ENCODE measurements at places on chromosomes 16 and 17.

GRCh38 chr16:767743-768235 is 7.3 kb downstream of the MSLN start:
- no peak for DNase-seq

GRCh38 chr17:2562162-2562858 is 31.1 kb upstream of the PAFAH1B1 start:
- DNase-seq: no peak

DNA sequence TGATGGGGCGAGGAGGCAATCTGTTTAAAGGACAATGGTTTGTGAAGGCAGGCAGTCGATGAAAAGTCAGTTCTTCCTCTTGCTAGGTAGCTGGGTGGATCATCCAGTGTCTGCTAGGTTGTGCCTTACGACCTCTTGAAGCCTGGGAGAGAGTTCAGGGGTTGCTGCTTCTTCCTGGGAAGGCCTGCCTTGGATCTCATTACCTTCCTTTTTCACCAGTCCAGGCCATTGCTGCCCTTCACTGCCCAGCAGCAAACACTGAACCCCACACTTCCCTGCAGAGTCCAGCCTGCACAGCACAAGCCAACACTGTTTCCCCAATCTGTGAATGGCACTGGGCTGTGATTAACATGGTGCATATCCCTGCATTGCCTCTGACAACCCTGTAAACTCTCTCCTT is 24.7 kb downstream of the HS3ST2 start:
- no peak for DNase-seq

GRCh38 chr16:51579652-51580360 is 428.7 kb upstream of the SALL1 start:
- DNase-seq: no peak

GRCh38 chr17:46972346-46972745 is 6.7 kb downstream of the RPRML start:
- DNase-seq: no peak

- peak; percentile 96 for DNase-seq
These were observed at the start of gene JUP for GRCh38 chr17:41786227-41787020. Gene JUP (minus strand): TSS chr17:41786711. CDS start chr17:41771854, 14,857 bp downstream.

DNA sequence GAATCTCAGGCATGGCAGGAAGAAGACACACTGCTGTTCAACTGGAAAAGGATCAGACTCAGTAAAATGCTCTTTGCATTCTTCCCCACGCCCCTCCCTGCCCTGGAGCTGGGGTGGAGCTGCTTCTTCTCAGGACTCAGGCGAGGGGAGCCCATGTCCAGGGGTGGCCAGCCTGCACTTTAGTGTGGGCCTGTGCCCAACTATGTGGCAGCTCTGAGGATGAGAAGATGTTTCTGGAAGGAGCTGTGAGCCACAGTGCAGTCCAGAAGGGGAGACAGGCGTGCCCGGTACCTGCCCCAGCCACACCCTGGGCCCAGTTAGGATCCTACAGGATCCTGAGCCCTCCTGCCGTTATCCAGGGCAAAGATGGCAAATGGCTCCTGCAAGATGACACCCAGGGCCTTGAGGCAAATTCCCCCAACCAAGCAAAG is 120.3 kb downstream of the ANKRD11 start:
- DNase-seq: no peak

- DNase-seq: no peak
These were observed 33.4 kb upstream of the ARL4D start for GRCh38 chr17:43365356-43365755.

DNA sequence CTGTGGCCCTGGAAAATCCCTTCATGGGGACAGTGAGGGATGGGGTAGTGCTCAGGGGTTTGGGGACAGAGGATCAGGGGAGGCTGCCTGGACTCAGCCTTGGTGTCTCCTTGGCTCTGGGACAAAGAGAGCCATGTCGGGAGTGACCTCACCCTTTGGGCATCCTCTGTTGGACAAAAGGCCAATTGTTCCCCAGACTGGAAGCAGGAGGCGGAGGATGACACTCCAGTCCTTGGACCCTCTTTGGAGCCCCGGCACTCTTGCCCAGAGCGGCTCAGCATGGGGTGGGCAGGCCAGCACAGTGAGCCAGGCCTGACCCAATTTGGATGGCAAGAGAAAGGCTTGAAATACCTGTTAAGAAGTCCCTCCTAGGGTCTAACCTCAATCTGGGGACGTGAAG is 39.4 kb upstream of the PHB1 start:
- DNase-seq: peak; percentile 67

DNA sequence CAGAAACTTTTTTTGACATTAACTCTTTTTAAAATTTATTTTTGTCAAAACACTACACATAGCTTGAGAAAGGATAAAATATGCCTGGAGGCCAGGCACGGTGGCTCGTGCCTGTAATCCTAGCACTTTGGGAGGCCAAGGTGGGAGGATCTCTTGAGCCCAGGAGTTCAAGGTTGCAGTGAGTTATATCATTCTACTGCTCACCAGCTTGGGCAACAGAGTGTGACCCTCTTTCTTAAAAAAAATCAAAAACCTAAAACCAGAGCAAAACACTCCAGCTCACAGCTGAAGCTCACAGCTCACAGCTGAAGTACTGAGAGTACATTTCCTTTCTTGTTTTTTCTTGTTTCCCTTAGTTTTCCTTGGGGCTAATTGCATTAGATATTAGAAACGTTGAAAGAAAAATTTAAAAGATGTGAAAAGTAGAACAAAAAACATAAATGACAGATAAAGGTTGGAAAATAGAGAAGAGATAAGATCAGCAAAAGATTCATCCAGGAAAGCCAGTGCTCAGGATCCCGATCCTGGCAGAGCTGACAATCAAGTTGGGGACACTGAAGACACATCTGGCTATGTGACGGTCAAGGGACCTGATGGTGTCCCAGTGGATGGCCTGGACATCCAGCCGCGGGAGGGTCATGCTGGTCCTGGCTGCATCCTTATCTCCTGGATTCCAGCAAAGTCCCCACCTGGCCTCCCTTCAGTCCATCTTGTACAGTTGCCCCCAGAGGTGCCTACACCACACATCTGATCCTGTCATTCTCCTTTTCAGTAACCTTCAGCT is 9.8 kb downstream of the CHST6 start:
- DNase-seq: no peak

GRCh38 chr17:5588584-5588983 is 4.3 kb upstream of the NLRP1 start:
- no peak for DNase-seq

DNA sequence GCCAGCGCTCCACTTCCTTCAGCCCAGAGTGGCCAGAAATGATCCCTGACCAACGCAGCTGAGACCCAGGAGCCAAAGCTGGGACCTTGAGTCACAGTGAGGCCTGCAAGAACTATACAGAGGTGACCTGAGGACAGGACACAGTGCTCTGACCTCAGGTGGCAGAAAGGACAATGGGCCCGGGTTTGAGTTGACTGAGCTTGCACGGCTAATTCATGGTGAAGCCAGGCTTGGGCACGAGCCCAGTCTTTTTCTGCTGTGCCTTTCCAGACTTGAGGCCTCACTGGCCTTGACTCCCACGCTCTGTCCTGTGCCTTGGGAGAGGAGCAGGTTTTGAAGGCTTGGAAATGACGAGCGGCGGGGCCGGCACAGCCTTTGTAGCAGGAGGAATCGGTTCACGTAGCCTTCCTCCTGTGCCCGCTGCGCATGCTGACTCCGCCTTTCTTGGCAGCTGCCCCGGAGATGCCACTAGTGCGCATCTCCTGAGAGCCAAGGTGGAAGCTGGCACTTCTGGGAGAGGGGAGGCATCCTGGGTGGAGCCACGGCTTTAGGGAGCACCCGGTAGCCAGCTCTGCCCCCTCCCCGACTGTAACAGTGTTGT is 34.9 kb downstream of the NDEL1 start:
- no peak for DNase-seq

DNA sequence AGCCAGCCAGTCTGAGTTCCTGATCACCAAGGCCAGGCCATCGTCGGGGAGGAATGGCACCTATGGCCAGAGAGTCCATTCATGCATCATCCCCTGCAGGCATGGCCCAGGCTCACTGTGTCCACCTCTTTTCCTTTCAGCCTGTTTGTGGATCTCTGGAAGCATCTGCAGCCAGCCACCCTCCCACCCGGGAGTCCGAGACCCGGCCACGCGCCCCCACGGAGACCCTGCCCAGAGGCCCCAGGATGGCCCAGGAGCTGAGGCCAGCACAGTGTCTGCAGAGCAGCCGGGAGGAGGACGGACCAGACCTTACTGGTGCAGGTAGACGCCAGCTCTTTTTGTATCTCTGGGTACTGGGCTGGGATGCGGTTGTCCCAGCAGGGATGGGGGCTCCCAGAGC is 245.1 kb upstream of the CIBAR2 start:
- DNase-seq: no peak

GRCh38 chr17:1976000-1976682 is 49.0 kb downstream of the RTN4RL1 start:
- DNase-seq: no peak

DNA sequence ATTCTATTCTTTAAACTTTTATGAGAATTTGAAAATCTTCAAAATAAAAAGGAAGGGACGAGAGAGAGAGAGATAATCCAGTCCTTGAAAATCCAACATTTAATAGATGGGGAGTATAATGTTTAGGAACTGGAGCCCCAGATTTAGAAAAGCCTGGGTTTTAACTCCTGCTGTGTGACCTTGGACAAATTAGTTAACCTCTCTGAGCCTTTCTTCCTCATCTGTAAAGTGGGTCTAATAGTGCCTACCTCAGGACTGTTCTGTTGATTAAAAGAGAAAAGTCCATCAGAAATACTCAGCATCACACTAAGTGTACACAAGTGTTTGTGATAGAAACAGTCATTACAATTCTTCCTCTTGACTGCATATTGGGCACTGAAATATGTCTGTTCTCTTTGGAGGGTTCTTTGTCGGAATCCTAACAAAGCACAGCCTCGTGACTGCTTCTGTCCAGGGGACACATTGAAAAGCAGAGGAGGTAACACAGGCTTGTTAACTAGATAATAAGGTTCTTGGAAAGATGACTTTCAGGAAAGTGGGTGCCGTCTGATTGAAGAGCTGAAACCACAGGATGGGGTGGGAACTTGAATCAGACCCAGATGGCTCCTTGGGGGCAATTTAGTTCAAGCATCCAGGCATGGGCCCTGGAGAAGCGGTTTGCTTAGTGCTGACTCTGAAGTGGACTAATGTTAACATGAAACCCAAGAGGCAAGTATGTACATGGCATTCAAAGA is 128.2 kb downstream of the CLEC16A start:
- no peak for DNase-seq

GRCh38 chr16:78844682-78845081 is 745.2 kb downstream of the WWOX start:
- peak; percentile 76 for DNase-seq

- no peak for DNase-seq
These were observed at the start of gene NPW for GRCh38 chr16:2019518-2019920. Gene NPW (plus strand): TSS chr16:2019785.

DNA sequence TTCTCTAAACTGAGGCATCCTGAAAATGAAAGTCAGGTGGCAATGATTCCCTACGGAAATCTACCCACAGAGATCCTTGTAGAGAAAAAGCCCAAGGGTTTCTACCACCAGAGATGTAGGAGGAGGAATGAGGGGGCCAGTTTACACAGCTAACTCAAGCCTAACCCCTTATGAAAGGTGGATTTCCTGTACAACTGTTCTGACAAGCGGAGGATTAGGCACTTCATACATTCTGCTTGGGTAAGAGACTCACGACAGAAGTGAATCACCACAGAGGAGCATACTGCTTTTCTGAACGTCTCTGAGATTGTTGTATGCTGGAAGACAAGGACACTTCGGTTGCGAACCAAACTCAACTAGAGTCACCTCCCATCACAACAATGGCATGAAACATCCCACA is 72.7 kb downstream of the SMG6 start:
- DNase-seq: no peak

DNA sequence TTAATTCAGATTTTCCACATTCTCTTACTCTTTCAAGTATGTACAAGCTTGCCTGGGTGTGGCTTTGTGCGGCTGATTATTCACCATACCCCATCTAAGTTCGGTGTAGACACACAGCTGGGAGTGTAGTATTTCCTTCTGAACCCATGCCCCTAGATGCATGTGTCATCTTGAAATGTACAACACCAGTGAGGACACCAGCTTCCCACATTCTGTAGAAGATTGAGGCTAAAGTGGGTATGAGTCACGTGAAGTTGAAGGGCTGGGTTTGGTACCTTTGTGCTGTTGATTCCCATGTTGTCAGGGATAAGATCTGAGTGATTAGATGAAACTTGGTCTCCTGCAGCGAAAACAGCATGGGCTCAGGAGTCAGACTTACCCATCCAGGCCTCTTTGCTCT is 14.6 kb upstream of the DHX8 start:
- DNase-seq: no peak

GRCh38 chr17:32928586-32929535 is 908 bp downstream of the TMEM98 start:
- no peak for DNase-seq

DNA sequence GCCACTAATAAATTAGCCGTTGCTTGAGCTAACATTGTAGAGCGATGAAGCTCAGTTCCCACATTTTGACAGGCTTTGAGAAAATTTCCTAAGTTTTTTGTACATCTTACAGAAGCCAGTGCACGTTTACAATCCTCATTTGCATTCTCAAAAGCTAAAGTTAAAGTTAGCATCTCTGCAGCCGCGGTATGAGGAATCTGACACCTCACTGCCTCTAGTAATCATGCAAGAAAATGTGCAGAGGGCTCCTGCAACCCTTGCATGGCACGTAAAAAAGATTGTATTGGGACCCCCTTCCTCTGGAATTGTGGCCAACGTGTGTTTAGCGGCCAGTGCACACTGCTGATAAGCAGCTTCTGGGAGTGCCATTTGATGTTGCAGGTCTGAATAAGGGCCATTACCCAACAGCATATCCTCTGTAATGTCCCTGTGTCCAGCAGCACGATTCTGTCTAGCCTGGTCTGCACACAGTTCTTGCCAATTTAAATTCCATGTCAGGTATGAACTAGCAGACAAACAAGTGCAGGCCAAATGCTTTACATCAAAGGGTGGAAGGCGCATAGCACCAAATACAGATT is 12.4 kb upstream of the ZNF689 start:
- DNase-seq: no peak

DNA sequence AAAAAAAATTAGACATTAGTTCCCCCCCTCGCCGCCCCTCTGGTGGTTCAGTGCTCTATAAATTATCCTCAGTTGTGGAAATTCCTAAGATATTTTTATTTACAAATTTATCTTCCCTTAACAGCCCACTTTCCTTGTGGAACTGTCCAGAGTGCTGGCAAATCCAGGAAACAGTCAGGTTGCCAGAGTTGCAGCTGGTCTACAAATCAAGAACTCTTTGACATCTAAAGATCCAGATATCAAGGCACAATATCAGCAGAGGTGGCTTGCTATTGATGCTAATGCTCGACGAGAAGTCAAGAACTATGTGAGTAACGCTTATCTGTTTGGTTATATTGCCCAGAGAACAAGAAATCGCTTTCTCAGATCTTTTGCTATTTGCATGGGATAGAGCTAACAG is 2.9 kb downstream of the KPNB1 start:
- DNase-seq: no peak

DNA sequence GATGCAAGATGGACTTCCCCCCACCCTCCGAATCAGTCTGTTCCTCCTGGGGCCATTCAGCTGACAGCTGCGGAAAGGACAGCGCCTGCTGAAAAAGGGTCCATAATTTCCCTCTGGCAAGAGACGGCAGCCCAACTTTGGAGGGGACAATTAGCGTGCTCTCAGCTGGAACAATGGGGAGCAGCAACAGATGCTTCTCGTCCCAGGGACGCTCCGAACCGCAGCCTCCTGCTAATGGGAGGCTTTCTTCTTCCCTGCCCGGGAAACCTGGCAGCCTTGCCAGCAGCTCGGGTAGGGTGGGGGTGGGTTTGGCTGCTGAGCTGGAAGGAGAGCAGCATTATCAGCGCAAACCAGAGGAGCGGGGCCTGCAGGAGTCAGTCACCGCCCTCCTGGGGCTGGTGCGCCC is 500.0 kb upstream of the SALL1 start:
- no peak for DNase-seq

All from foreskin melanocyte (primary cell).